ENCODE measurements at places on chromosomes 11 and 22.

GRCh38 chr22:48513446-48513845, 1314.2 kb downstream of the BRD1 start:
- DNase-seq, result no peak

GRCh38 chr22:22704156-22704946, 59.9 kb downstream of the GGTLC2 start:
- DNase-seq, result no peak

GRCh38 chr11:126733685-126734084, 266.9 kb downstream of the KIRREL3 start:
- DNase-seq, result no peak

GRCh38 chr11:22730319-22730718, 63.9 kb downstream of the GAS2 start:
- DNase-seq, result no peak

- DNase-seq, result no peak
Measured at GRCh38 chr22:19998232-19998951, 18.2 kb downstream of the ARVCF start.

- no peak for DNase-seq
Measured at GRCh38 chr22:40070701-40071100, 75.9 kb downstream of the FAM83F start.

- no peak for DNase-seq
Measured at GRCh38 chr11:19374151-19374569, 133.4 kb upstream of the E2F8 start.
